ENCODE measurements at places on chromosomes 6 and 20.

GRCh38 chr6:156776840-156777576, at the start of gene ARID1B:
Gene ARID1B (plus strand): TSS chr6:156777378. CDS start chr6:156777681, 303 bp downstream.
- peak; percentile 89 for DNase-seq

DNA sequence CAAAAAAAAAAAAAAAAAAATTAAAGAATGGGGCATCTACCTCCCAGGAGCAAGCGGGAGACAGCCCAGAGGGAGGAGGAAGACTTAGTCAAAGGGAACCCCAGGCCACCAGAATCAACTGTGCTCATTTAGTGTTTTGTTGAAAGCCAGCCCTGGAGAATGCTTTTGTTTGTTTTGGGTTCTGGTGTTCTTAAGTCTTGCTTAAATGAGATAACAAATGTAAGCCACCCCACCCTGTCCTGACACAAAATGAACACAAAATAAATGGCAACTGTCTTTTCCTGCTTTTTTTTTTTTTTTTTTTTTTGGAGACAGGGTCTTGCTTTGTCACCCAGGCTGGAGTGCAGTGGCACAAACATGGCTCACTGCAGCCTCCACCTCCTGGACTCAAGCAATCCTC, 165.0 kb upstream of the JARID2 start:
- no peak for DNase-seq

- DNase-seq = no peak
These were observed 140.9 kb downstream of the LPA start for GRCh38 chr6:160523223-160523622.

- DNase-seq = no peak
These were observed 49.3 kb upstream of the FAM83C start for GRCh38 chr20:35341366-35342028.

DNA sequence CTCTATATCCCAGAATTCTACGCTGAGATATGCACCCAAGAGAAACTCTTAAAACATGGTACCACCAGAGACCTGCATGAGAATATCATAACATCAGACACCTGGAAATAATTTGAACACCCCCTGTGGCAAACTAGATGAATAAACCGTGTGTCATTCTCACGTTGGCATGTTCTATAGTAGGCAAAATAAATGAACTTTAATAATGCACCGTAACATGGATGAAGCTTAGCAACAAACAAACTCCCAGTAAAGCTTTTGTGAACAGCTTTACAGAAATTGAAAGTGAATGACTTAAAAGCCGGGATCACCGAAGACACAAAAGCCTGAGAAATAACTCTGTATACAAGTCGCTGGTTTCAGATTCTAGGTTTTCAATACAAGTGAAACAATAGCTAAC, 1166.8 kb upstream of the CITED2 start:
- no peak for DNase-seq

DNA sequence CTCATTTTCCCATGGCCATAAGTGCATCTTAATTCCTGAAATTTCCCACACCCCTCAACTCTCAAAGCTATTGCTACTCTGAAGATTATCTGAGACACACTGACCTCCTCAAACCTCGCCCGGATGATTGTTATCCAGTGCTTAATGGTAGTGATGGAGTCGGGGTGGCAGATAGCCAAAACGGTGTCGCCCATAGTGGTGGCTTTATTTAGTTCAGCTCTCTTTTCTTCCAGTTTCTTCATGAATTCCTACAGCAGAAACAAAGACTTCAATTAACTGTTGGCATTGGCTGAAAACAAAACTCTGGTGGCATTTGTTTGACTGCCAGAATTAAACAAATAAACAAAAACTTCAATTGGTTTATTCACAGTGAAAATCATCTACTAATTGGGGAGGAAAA, 165.4 kb downstream of the DST start:
- no peak for DNase-seq

GRCh38 chr6:36345681-36346466, 9.2 kb upstream of the BNIP5 start:
- peak; percentile 56 for DNase-seq

- DNase-seq = no peak
These were observed 134.3 kb upstream of the B3GAT2 start for GRCh38 chr6:71091167-71091566.

- no peak for DNase-seq
These were observed 13.9 kb upstream of the PPP1R3G start for GRCh38 chr6:5071216-5071615.

- no peak for DNase-seq
These were observed 447.8 kb upstream of the FLRT3 start for GRCh38 chr20:14785065-14785743.

DNA sequence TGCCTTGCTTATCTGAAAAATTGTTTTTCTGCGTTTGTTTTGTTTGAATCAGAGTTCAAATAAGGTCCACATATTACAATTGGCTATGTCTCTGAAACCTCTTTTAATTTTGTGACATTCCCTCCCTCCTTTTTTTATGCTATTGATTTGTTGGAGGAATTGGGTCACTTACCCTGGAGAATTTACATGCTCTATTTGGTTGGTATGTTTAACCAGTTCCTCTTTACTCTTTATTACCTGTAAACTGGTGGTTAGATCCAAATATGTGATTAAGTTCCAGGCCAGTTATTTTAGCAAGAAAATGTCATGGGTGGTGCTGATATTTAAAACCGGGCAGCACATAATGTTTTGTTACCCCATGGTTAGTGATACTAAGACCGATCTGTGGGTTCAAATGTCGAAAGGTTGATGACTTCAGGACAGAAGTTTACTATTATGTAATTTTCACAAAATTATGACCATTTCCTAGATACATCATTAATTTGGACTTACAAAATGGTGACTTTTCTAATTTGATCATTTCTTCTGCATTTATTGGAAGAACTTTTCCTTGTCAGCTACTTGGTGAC, 77.3 kb downstream of the KIZ start:
- DNase-seq = no peak

GRCh38 chr20:33576432-33577125, 85.5 kb upstream of the C20orf144 start:
- DNase-seq = peak; percentile 12

DNA sequence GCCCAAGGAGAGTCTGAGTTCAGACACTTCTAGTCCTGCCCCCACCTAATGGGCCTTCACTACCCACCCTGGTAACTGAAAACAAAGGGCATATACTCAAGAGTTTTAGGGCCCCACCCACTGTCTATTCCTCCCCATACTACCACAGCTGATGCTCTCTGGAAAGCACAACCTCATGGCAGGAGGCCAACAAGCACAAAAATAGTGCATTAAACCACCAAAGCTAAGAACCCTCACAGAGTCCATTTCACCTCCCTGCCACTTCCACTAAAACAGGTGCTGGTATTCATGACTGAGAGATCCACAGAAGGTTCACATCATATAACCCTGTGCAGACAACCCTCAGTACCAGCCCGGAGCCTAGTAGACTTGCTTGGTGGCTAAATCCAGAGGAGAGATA, 132.1 kb upstream of the ADGRB3 start:
- DNase-seq = no peak

DNA sequence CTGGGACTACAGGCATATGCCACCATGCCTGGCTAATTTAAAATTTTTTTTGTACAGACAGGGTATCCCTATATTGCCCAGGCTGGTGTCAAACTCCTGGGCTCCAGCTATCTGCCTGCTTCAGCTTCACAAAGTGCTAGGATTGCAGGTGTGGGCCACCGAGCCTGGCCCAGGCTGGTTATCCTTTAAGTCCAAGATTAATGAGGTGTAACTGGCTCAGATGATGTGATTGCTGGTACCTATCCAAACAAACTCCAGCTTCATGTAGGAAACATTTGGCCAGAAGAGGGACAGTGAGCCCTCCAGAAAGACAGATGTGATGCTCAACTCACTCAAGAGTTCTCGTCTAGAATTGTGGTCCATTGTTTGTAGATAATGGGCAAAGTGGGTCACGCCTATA, 9.2 kb upstream of the ZNF318 start:
- DNase-seq = no peak

- peak; percentile 41 for DNase-seq
These were observed 2.7 kb downstream of the MYB start for GRCh38 chr6:135183532-135184440.

- no peak for DNase-seq
These were observed 344.7 kb downstream of the CDH26 start for GRCh38 chr20:60302875-60303274.

DNA sequence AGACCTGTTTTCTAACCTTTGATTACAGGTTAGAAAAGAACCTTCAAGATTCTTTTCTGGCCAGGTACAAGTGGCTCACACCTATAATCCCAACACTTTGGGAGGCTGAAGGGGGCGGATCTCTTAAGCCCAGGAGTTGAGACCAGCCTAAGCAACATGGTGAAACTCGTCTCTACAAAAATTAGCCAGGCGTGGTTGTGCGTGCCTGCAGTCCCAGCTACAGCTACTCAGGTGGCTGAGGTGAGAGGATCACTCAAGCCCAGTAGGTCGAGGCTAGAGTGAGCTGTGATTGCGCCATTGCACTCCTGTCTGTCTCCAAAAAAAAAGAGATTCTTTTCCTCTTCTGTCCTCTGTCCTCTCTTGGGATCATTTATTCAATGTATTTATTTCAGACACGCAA, 14.5 kb downstream of the PPIL1 start:
- no peak for DNase-seq

GRCh38 chr6:35147026-35147425, 5.9 kb upstream of the TCP11 start:
- DNase-seq = no peak

DNA sequence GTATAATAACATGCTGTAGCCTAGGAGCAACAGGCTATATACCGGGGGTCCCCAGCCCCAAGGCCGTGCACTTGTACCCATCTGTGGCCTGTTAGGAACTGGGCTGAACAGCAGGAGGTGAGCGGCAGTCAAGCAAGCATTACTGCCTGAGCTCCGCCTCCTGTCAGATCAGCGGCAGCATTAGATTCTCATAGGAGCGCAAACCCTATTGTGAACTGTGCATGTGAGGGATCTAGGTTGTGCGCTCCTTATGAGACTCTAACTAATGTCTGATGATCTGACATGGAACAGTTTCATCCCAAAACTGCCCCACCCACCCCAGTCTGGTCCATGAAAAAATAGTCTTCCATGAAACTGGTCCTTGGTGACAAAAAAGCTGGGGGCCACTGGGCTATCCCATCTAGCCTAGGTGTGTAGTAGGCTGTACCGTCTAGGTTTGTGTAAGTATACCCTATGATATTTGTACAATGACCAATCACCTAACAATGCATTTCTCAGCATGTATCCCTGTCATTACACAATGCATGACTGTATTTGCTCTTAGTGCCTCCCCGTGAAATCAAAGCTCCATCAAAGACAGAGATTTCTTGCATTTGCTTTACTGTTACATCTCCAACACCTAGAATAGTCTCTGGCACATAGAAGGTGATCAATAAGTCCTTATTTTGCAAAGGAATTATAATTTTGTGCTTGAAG, 30.8 kb downstream of the NHSL1 start:
- DNase-seq = peak; percentile 20

DNA sequence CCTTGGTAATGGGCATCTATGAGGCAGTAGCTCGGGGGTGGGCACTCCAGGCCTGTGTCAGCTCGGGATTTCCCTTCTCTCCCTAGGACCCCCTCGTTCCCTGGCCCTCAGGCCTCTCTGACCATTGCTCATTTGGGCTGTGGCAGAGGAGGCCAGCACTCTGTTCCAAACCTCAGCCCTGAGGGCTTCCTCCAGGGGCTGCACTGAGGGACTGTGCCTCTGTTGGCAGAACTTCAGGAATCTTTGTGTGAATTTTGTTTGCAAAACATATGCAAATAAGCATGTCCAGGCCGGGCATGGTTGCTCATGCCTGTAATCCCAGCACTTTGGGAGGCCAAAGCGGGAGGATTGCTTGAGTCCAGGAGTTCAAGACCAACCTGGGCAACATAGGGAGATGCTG, 11.0 kb downstream of the PACSIN1 start:
- DNase-seq = no peak

DNA sequence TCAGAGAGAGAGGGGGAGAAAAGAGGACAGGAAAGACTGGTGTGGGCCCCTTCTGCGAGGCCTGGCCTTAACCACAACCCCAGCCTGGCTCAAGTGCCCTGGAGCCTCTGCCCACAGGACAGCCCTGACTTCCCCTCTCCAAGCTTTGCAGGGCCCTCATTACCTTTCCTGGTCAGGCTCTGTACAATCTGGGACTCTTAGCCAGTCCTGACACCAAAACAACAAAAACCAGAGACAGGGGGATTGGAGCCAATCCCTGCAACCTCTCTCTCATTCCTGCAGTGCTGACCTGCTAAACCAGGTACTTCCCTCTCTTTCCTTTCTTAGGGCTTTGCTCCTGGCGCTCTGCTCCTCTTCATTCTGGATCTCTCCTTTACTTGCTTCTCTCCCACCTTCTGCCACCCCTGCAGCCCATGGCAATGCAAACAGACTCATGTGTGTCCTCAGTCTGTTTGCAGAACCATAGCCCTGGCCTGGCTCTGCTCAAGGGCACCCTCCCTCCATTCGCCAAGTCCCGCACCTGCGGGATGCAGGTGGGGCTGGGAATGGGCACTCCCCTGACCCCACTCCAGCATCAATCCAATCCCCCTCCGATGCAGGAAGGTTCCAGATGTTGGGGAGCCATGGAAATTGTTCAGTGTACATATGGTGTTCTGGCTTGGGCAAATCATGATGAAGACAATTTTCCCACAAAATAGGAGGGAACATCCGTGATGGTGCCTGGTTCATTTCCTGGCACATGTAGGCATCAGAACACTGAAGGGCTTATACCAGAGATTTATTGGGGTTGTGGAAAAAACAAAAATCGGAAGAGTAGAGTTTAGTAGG, 38.1 kb downstream of the RPP40 start:
- DNase-seq = no peak

- DNase-seq = peak; percentile 6
These were observed 639 bp upstream of the RCAN2 start for GRCh38 chr6:46491628-46492547.

- no peak for DNase-seq
These were observed 13.1 kb upstream of the ZSCAN9 start for GRCh38 chr6:28211840-28212509.

DNA sequence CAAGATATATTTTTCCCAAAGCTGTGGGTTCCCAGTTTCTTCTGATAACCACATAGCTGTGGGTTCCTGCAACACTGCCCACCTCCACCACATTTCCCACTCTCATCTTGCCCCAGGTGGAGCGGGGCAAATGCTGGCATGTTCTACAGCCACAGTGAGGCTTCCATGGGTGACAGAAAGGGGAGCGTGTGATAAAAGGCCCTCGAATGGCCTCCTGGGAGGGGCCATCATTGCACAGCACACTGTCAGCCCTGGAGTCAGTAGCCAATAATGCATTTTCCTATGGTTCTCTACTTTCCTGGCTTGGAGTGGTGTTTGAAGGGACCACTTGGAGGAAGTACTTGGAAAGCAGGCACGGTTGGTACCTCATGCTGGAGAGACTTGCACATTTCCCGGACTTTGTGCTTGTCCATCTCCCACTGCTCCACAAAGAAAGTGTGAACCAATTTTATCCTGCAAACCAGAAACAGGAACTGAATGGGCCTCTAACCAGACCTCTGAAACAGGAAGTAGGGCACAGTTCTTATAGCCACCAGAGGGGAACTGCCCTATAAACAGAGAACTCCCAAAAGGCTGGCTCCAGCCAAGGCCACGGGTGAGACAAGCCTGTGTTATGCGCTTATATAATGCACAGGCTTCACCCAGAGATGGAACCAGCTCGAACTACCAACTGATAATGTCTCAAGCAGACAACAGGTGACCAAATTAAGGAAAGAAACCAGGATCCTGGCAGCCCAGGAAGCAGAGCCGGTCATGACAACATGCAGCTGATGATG, 8.6 kb downstream of the MAP3K5 start:
- no peak for DNase-seq

GRCh38 chr6:169725125-169726048, 1.1 kb upstream of the PHF10 start:
- peak; percentile 61 for DNase-seq

- DNase-seq = no peak
These were observed 16.7 kb upstream of the TFAP2A start for GRCh38 chr6:10431423-10432164.
